ENCODE measurements at places on chromosomes 5 and 9. TPM values are rescaled to one million over a fixed set of nuclear protein-coding genes. Genes with fewer than 3 reads are reported as not detected.

DNA sequence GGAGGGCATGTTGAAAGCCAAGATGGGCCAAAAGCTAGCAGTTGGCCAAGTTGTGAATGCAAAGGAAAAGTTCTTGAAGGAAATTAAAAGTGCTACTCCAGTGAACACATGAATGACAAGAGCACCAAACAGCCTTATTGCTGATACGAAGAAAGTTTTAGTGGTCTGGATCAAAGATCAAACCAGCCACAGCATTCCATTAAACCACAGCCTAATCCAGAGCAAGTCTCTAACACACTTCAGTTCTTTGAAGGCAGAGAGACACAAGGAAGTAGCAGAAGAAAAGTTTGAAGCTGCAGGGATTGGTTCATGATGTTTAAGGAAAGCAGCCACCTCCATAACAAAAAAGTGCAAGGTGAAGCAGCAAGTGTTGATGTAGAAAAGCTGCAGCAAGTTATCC, 71.6 kb downstream of the ERCC6L2 start:
- DNase-seq = no peak

- DNase-seq = no peak
Observed at GRCh38 chr9:10548348-10548747, 64.5 kb downstream of the PTPRD start.

GRCh38 chr5:159187719-159188118, 21.6 kb downstream of the RNF145 start:
- no peak for DNase-seq

GRCh38 chr5:124865603-124866354, 119.3 kb upstream of the ZNF608 start:
- no peak for DNase-seq

DNA sequence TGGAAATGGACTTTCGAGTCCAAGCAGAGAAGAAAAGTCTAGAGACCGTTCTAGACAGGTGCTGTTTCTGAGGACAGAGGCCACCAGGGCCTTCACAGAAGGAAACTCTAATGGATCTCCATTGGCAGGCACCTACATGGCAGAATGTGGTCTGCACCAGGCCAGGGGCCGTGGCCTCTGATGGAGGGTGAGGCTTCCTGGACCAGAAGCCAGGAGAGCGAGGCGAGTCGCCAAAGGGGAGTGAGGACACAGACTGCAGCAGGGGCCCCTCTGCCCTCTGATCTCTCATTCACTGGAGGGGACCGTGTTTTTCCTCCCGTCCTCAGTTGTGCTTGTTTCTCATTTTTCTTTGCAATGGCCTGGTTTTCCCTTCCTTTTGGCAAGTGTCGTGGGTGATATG, 41.1 kb downstream of the ALG2 start:
- DNase-seq = no peak

- no peak for DNase-seq
Observed at GRCh38 chr5:8641786-8642505, 773.0 kb downstream of the MTRR start.

DNA sequence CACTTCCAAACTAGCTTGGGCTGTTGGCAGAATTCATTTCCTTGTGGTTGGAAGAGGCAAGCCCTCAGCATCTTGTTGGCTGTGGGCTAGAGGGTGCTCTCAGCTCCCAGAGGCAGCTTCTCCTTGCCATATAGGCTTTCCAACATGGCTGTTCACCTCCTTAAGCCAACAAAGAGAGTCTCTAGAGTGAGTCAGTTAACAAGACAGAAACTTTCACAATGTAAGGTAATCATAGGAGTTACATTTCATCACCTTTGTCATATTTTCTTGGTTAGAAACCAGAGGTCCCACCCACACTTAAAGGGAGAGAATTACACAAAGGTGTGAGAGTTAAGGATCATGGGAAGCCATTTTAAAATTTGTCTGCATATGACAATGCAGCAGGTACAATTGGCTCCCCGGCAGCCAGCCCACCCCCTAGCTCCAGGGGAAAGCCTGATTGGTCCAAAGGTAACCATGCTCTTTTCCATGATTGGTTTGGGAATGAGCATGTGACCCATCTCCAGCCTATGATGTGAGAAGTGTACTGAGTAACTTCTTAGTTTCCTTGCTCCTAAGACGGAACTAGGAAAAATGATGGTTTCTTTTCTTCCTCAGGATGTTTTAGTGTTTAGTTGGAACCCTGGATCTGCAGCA, 109.8 kb upstream of the MSX2 start:
- no peak for DNase-seq

- DNase-seq = no peak
Observed at GRCh38 chr9:27377811-27378456, 81.0 kb upstream of the EQTN start.

- no peak for DNase-seq
Observed at GRCh38 chr5:130323804-130324454, 419.7 kb downstream of the CHSY3 start.

DNA sequence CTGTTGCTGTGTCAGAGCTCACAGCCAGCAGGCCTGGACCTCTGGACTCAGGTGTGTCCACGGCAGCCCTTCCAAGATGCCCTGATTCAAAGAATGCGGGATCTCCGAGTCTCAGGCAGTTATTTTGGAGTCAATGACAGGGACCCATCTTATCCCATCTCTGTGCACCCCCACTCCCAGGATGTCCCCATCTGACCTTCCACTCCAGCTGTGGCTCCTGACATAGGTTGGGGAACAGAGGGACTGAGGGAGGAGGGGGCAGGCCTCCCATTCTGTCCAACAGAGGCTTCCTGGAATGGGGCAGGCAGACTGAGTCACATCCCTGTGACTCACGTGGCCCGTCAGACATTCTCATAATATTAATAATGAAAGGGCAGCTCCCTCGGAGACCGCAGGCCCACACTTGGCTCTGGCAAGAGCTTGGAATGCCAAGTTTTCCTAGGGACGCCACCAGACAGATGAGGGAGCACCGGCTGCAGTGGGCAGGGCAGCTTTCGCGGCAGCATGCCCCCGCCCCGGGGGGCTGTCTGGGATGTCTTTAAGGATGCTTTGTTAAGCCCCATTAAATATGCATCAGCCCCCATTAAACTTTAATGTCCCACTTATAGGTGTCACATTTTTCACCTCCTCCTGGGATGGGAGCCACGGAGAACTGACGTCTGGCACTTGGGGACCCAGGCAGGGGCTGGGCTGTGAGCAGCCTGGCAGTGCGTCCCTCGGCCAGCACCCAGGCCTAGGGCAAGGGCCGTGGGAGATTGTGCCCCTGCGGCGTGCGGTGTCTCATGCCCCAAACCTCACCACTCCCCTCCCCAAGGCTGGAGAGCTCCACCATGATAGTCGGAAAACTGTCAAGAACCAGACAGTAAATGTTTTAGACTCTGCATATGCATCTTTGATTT, 23.6 kb upstream of the FIBCD1 start:
- no peak for DNase-seq

DNA sequence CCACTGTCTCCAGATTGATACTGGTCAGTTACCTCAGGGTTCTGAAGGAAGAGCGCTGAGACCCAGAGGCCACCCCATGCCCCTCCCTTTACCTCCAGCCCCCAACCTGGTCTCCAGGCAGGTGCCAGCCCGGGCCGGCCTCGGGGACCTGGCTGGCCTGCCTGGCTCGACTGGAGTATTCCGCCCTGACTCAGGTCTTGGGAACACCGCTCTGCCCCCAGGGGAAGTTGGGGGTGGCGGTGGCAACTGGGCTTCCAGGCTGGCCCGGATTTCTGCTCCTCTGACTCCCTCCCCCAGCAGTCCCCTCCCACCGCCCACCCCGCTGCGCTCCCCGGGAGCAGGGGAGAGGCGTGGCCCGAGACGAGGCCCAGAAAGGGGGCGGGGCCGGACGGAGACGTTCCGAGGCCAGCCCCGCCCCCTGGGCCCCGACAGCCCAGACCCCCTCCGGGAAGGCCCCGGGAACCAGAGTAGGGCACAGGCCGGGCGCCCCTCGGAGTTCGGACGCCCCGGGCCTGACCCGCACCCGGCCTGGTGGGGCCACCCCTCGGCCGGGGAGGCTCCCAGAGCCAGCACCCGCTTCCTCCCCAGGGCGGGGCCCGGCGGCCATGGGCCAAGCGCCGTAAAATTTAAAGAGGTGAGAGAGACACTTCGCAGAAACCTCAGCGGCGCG, 82.5 kb upstream of the ZBTB43 start:
- DNase-seq = peak; percentile 90

- DNase-seq = no peak
Observed at GRCh38 chr5:142664636-142665035, 21.3 kb downstream of the FGF1 start.

DNA sequence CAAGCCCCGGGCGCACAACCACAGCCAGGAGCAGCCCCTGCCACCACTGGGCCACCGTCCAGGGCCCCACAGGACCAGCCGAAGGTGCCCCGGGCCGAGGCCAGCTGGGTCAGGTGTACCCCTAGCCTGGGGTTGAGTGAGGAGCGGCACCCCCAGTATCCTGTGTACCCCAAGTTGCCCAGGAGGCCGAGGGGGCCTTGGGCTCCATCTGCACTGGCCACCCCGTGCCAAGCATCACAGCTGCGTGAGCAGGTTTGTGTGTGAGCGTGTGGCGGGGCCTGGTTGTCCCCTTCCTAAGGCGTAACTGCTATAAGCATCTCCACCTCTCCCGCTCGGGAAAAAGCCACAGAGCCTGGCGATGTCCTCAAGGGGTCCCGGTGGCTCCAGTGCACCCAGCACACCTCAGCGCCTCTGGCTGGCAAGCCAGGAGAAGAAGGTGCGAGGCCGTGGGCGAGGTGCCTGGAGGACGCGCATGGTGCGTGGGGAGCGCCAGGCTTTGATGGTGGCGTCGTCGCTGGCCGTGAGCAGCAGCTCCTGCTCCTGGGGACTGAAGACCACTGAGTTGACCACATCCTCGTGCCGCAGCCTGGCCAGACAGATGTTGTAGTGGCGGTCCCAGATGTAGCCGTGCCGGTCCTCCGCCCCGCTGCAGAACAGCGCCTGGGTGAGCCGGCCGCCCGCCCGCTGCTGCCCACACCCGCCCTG, 3.9 kb downstream of the FBXW5 start:
- peak; percentile 64 for DNase-seq

DNA sequence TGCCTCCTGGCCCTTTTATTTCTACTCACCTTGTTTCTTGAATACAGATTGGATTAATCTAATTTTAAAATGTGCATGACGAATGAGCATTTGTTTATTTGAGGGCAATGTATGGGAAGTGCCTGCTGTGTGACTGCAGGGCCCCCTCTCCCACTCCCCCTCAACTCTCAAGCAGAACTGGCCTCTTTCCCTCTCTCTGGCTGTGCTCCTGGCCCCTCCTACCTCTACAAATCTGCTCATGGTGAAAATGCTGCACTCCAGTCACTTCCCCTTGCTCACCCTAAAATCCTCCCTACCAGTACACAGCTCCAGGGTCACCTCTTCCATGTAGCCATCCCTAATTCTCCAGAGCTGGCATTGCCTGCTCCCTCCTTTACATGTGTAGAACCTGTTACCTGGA, 17.2 kb upstream of the NDST1 start:
- no peak for DNase-seq

DNA sequence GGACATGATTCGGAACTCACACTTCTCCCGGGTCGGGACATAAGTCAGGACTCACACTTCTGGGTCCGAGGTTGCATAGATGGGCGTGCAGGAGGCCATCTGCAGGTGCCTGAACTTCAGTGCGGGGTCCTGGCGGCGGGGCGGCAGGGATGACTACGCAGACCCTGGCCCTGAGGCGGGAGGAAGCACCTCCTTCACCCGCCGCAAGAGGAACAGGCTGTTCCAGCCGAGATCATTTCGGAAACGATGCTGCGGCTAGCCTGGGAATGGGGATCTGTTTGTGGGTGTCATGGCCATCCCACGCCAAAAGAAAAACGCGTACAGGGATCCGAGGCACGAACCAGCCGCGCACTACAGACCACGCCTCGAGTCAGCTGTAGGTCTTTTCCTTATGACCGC, 196.6 kb downstream of the TTLL11 start:
- DNase-seq = no peak

DNA sequence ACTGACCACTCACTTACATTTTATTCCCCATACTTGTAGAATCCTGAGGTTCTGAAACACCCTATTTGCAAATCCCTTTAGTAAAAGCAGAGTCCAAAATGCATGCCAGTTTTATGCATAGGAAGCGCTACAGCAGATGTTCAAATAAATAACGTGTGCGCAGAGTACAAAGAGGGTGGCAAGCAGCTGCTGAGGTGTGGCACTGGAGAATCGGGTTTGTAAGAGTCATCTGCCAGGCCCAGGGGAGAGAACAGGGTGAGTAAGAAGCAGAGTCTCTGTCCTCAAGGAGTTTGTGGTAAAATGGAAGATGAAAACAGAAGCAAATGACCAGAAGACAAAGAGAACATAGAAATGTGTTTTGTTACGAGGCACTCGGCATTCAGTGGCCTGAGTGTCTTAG, 288.8 kb downstream of the GLIS3 start:
- DNase-seq = no peak

- DNase-seq = no peak
Observed at GRCh38 chr5:9025942-9026341, 519.9 kb downstream of the SEMA5A start.

DNA sequence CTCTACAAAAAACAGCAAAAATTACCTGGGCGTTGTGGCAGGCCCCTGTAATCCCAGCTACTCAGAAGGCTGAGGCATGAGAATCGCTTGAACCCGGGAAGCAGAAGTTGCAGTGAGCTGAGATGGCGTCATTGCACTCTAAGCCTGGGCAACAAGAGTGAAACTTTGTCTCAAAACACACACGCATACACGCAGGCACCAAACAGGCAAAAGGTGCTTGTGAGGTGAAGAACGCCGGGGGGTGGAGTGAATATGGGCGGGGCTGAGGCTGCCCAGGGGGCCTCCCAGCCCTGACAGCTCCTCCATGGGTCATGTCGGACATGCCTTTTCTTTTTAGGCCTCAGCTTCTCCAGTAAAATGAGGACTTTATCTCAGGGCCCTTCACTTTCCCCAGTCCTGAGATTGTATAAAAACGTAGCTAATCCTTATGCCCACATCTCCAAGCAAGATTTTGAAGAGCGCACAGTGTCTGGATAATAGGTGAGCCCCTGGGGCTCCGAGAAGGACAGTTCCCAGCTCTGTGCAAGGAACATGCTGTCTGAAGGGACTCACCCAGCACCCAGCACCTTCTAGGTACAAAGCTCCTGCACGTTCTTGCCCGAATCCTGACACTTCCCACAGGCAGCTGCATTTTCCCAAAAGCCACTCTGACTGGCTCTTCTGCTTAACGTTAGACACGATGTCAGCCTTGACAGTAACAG, 168.3 kb downstream of the COL23A1 start:
- no peak for DNase-seq

The GZMA gene
- not detected for total RNA-seq

The PRELID2 gene
- total RNA-seq = 7.1 TPM

The TRIM7 gene
- total RNA-seq = 2.1 TPM

The IFNA2 gene
- total RNA-seq = not detected

The HTR4 gene
- total RNA-seq = 1.7 TPM

The GRIN1 gene
- total RNA-seq = 0.16 TPM

The SNCAIP gene
- 3.3 TPM for total RNA-seq

The NIM1K gene
- total RNA-seq = 0.68 TPM

The WHRN gene
- 4.6 TPM for total RNA-seq

The LCN1 gene
- not detected for total RNA-seq

The IFNB1 gene
- not detected for total RNA-seq

The GRXCR2 gene
- total RNA-seq = not detected

The GPR151 gene
- total RNA-seq = not detected

The PCDHB9 gene
- 4.4 TPM for total RNA-seq

The SLC25A2 gene
- total RNA-seq = 0.81 TPM

Measured in sigmoid colon (tissue), 7 donors.